ENCODE measurements at places on chromosomes 2 and 18.

DNA sequence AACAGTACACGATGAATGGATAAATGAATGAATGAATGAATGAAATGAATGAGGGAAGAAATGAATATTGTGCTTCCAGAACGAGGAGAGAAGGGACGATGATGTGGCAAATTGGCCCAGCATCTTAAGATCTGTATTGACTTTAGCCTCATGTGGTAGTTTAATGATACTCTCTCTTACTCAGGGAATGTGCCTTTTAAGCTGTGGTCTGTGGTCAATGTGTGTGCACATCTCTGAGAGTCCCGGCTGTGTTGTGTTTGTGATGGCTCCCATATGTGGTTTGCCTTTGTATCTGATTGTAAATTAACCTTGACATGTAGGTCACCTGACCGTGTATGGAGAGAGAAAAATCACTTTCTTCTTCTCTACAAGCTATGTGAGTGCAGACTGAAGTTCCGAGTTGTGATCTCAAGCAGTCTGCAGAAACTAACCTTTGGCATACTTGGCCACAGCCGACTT lies 91.2 kb downstream of the NEDD4L start:
- DNase-seq = no peak

GRCh38 chr18:62954366-62954765 lies 239.0 kb downstream of the PHLPP1 start:
- no peak for DNase-seq

- no peak for DNase-seq
Measured at GRCh38 chr2:57696016-57696415, 350.6 kb upstream of the VRK2 start.

DNA sequence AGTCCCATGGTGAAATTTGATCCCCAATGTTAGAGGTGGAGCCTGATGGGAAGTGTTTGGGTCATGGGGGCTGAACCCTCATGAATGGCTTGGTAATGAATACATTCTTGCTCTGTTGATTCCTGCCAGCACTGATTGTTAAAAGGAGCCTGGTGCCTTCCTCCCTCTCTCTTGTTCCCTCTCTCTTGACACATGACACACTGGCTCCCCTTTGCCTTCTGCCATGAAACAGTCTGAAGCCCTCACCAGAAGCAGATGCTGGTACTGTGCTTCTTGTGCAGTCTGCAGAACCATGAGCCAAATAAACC lies 30.6 kb upstream of the EPC2 start:
- no peak for DNase-seq

- DNase-seq = no peak
Measured at GRCh38 chr2:230668939-230669303, 43.7 kb upstream of the CAB39 start.

DNA sequence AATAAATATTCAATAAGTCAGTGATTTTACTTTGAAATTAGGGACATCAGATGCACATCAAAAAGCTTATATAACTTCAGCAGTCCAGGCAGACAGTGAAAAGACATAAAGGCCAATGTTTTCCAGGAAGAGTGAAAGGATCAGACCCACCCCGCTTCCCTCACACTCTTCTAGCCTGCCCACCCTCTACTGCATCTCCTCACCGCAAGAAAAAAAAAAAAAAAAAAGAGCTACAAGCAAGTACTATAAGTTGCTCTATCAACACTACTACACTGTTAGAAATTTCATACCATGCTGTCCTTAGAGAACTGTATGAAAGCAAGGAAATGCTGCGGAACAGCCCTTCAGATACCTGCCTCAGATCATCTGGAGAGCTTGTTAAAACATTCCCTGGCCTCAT lies 240.8 kb downstream of the ZEB2 start:
- no peak for DNase-seq

- no peak for DNase-seq
Measured at GRCh38 chr2:53949457-53949856, 21.3 kb downstream of the PSME4 start.

DNA sequence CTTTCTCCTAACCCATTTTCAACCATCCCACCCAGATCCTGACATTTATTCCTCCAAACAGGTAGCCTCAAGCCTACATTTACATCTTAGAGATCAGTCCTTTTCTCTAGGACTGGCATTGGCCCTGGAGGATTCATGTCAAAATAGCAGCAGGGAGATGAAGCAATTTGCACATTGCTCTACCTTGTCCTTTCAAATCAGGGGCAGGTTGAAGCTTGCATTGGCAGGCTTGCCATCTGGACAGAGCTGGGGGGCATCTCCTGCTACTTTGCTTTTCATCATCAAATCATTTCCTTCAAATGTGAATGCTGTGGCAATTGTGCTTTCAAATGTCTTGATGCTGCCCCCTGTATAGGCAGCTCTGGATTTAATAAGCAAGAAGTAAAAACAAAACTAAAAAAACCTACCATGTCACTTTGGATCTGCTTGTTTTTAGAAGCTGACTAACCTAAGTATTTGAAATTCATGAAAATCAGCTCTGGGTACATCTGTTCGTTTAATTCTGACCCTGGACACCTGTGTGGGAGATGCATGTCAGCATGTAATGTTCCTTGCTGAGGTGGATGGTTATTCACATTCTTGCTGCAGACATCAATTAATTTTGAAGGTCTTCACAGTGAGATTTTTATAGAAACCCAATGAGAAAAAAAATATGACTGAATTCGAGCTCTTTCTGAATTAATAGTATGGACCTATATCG lies 47.9 kb downstream of the KIF5C start:
- peak; percentile 79 for DNase-seq

- DNase-seq = no peak
Measured at GRCh38 chr2:20080839-20081415, 29.5 kb upstream of the LAPTM4A start.

DNA sequence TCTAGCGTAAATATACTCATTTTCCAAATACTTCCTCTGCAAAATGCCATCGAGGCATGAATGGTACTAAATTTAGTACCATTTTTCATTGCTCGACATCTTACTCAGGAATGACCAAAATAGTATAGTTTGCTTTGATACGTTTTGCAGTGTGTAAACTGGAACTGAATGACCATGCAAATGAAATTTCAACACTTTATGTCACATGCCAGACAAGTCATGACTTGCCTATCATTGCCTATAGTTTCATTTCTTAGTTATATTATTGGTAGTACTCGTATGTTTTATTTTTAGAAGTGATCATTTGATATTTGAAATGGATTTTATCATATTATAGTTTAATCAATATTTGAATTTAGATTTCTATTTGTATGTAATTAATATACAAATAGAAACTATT lies 9.1 kb downstream of the MSTN start:
- no peak for DNase-seq

DNA sequence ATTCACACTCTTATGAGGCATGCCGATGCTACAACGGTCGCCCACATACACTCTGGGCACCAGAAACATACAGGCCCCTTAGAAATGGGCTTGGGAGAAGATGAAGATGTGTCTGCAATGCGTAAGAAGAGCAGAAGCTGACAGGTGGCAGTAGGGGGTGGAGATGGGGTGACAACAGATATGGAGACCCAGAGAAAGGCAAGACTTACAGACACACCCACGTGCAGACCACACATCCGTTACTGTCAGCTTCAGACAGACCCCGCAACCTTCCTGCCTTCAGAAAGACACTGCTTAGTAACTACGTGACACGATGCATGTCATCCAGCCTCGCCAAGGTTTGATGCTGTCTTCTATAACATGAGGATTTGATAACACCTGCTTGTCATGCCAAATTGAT lies 89.5 kb downstream of the ZFP36L2 start:
- no peak for DNase-seq

- DNase-seq = no peak
Measured at GRCh38 chr18:9910661-9911060, 3.2 kb upstream of the VAPA start.

GRCh38 chr2:197080578-197081216 lies 154.2 kb upstream of the PGAP1 start:
- DNase-seq = no peak

DNA sequence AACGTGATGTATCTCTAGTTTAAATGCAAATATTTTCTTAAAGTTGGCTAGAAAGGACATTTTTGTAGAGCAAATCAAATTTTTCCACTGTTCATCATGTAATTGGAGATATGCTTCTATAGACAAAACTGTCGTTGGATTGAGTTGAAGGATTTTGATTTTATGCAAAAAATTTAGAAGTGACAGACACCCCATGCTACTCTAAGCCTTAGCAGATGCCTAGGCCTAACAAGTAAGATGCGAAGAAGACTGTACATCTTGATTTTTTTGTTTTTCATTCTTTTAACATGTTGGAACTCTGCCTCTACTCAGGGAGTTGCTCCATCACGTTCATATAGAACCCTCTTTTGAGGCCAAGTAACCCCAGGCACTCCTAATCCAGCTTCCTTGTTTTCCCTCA lies 331.0 kb downstream of the PARD3B start:
- DNase-seq = no peak

DNA sequence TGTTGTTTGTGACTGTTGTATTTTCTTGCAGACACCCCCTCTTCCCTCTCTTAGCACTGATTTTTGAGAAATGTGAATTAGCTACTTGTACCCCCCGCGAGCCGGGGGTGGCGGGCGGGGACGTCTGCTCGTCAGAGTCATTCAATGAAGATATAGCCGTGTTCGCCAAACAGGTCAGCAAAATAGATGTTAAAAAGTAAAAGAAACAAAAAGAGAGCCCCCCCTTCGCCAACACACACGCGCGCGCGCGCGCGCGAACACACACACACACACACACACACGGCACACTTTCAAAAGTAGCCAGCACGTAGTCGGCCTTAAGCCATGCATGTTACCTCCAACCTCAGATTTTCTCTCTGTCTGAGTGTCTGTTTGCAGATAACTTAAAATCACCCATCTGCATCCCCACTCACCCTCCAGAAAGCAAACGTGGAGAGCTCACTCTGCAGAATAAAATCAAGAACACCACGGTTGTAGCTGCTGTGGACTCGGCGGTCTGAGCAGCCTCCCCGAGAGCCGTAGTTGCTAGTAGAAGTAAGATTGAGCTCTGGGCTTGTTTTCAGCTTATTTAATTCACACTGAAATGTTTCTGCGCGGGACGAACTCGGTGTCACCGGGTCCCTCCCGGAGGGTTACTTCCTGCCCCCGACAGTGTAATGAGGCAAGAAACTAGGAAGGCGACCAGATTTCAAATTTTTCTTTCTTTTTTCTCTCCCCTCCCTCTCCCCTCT lies 5.1 kb downstream of the MEIS1 start:
- no peak for DNase-seq

- no peak for DNase-seq
Measured at GRCh38 chr2:112059671-112060070, 4.6 kb downstream of the TMEM87B start.

DNA sequence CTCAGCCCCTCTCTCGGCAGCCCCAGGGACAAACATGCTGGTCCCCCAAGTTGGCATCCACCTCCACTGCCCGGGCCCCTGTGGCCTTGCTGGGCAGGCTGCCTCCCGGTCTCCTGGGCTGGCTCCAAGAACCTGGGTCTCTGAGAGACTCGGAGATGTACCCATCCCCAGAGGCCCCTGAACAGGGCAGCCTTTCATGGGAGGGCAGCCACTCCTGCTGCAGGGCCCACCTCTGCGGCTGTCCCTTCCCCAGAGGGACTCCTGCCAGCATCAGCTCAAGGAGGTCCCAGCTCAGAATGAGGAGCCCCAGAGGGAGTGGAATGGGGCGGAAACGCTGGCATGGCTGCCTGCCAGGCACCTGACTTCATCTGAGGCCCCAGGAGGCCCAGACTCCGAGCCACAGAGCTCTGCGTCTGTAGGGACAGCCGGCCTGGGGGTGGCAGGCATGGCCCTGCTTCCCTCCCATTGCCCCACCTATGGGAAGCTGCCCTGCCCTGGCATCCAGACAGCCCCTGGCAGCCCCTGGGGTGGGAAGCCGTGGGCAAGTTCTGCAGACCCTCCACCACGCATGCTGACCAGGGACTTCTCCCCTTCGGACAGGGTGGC lies 857 bp upstream of the CROCC2 start:
- peak; percentile 53 for DNase-seq

GRCh38 chr2:10309286-10309685 lies 6.6 kb downstream of the HPCAL1 start:
- no peak for DNase-seq

- no peak for DNase-seq
Measured at GRCh38 chr18:54766634-54767033, 61.6 kb upstream of the RAB27B start.

- DNase-seq = no peak
Measured at GRCh38 chr2:41431756-41432155, 616.1 kb upstream of the PKDCC start.

DNA sequence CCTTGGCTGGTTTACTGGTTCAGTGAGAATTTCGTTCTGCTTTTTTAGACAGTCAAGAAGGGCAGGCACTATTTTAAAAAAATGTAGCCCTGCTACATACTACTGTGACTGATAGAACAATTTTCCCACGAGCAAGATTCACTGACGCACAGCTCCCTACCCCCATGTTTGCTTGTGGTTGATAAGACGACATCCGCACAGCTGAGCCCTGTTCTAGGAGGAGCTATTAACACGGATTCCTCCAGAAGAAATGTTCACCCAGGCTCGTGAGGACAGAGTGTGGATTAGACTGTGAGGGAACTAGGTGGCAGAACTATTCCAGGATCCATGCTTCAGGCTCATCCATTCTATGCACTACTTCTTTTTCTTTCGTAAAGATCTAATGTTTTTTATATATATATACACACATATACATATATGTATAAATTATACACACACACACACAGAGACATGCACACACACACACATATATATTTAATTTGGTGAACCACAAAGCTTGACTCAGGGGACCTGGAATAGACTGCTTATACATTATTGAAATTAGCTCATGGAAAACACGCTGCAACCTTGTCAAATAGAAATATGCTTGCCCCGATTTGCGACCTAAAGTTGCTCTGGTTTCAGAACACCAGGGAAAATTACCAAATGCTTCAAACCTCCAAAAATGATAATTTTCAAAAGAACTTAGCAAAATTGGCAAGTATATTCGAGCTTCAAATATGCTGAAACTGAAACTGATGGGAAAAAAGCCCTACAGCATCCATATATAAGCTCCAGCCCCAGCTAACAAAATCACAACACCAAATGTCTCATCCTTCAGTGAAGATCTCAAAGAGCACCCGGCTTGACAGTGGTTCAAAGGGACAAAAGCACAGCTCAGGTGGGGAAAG lies 370.4 kb downstream of the SOCS6 start:
- no peak for DNase-seq

- no peak for DNase-seq
Measured at GRCh38 chr2:18752022-18752493, 162.7 kb upstream of the NT5C1B start.

GRCh38 chr18:59697236-59697932 lies at the start of gene CCBE1:
Gene CCBE1, minus strand, starts transcription at chr18:59697423.
- peak; percentile 74 for DNase-seq

- DNase-seq = no peak
Measured at GRCh38 chr2:35220461-35220860, 1135.1 kb upstream of the CRIM1 start.

DNA sequence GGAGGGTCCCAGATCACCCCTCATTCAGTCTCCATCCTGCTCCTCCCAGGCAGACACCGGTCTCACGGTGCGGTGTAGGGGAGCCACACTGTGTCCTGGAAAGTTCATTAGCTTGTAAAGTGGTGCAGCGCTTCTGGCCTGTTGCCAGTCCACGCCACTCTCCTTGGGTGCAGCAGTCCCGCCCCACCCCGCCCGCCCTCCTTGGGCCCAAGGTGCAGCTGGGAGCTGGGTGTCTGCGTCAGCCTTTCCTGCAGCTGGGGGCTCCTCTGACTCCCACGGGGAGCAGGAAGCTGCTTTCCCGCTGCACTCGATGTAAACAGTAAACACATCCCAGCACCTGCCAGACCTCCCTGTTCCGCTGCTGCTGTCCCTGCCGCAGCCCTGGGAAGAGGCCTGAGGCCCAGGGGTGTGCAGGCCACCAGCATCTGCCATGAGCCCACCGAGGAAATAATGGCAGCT lies 53.8 kb upstream of the ASB18 start:
- DNase-seq = no peak

GRCh38 chr2:28166956-28167355 lies 225.7 kb upstream of the FOSL2 start:
- DNase-seq = no peak
